Activated CD4-positive, alpha-beta memory T cell treated with anti-CD3 and anti-CD28 coated beads for 36 hours (primary cell): ENCODE measurements at places on chromosomes 3 and 15. TPM values are rescaled to one million over a fixed set of nuclear protein-coding genes. Genes with fewer than 3 reads are reported as not detected.

NR2E3 gene
- not detected for total RNA-seq

NUP210 gene
- total RNA-seq, result 144 TPM

AADAC gene
- total RNA-seq, result not detected

TCTA gene
- 10.9 TPM for total RNA-seq

OPA1 gene
- total RNA-seq, result 92.7 TPM

SEMA6D gene
- total RNA-seq, result not detected

SCN5A gene
- total RNA-seq, result 0.34 TPM

TRIM42 gene
- not detected for total RNA-seq
